ENCODE measurements at places on chromosomes 2 and 18.

DNA sequence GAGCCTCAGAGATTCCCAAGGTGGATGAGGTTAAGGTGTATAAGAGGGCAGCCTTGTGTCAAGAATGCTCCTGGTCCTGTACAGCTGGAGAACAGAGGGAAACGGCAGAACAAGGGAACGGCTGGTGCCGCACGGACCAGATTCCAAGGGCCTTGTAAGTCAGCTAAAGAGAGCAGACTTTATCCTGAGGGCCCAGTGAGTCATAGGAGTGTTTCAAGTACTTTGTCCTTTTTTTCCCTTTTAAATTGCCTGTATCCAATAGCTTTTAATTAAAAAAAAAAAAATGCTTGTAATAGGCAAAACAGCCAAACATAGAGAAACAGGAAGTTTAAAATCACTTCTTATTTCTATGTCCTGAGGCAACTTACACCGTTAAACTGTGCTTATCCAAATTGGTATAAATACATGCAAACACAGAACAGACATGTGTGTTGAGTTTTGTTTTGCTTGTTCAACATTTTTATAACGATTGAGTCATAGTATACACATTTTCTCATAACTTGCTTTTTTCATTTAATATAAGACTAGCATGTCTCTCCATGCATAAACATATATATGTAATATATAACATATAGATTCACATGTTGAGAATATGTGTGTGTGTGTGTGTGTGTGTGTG lies 42.1 kb upstream of the EVA1A start:
- no peak for DNase-seq

DNA sequence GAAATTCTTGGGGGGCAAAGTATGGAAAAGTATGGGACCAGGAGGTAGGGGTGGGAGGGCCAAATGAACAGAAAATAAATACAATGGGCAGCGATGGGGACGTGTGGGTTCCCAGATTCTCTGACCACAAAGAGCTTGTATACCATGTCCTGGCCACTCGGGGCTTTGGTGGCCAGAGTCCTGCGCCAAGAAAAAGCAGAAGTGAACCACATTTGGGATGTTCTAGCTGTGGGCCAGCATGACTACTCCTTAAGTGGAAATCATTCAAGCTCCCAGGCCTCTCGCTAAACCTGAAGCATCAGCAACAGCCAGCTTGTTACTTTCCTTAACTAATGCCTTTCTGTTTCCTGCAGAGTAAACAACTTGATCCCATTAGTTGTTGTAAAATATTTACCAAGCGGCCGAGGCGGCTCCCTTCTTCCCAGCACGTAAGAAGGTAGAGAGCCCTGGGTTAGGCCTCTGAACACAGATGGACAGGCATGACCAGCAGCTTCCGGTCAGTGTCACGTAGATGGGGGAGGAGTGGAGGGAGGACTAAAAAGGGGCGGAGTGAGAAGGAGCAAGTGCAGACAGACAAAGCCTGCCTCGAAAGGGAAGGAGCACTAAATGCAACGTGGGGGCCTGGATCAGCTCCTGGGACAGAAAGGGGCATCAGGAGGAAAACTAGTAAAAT lies 88.2 kb downstream of the GALNT14 start:
- no peak for DNase-seq

GRCh38 chr18:72107647-72108383 lies 436.3 kb downstream of the CBLN2 start:
- DNase-seq: peak; percentile 9

DNA sequence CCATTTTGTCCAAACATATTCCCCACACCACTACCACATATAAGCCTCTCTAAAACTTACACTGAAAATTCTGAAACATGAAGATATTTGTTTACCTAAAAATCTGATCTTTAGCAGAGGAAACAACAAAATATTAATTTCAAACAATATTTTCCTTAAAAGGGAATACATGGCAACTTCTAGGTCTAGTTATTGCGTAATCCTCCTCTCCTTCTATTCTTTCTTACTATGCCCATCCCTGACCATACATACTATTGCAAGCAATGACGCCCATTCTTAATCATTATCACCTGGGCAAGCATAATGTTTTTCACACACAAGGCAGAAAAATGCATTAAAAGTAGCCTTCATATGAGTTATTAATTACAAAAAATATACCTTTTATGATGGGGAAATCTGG lies 372.6 kb downstream of the ZEB2 start:
- DNase-seq: no peak

DNA sequence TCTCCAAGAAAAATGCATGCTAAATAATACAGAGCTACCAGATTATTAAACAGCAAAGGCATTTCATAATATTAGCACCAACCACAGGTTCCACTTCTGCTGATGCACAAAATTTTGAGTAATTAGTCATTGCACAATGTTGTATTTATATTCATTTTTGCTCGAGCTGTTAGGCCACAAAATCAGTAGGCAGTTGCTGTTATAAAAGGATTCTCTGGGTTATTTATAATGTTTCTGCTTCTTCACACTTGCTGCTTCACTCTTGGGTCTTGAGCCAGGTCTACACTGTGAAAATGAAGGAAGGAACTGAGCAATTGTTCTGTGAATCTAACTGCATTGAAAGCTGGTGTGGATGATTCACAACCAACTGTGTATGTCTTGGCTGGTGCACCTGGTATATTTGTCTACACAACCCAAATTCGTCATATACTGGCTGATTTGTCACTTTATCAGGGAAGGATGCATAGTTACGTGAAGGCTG lies 38.3 kb downstream of the MRPL33 start:
- DNase-seq: no peak

Measured in hippocampal formation (tissue), 2 donors.